ENCODE measurements at places on chromosomes 7 and 10. TPM values are rescaled to one million over a fixed set of nuclear protein-coding genes. Genes with fewer than 3 reads are reported as not detected.
A peak's percentile ranks its signal among the peaks of the same experiment; 100 is the strongest.

- no peak for DNase-seq
These were observed 75.9 kb downstream of the ICA1 start for GRCh38 chr7:8185926-8186683.

GRCh38 chr10:18219146-18219545 lies 78.9 kb downstream of the CACNB2 start:
- DNase-seq: no peak

- no peak for DNase-seq
These were observed 1259.7 kb downstream of the TYW1 start for GRCh38 chr7:68256295-68256694.

GRCh38 chr7:116497708-116498107 lies 1.8 kb upstream of the CAV2 start:
- peak; percentile 80 for DNase-seq

- no peak for DNase-seq
These were observed 72.1 kb downstream of the PRSS58 start for GRCh38 chr7:142185801-142186200.

DNA sequence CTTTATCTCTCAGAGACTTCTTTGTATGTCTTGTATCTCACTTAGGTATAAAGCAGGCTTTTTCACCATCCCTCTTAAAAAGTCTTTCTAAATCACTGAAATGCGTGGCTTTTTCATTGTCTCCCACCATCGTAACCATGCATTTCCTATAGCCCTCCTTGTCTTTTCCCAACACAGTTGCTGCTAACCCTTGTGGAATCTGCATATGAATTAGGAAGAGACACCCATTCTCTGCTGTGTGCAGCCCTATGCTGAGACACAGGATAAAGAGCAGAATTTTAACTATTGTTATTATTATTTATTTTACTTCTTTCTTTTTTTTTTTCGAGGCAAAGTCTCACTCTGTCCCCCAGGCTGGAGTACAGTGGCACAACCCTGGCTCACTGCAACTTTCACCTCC lies 804.3 kb upstream of the COBL start:
- DNase-seq: no peak

GRCh38 chr7:143345428-143345900 lies 17.0 kb downstream of the FAM131B start:
- DNase-seq: peak; percentile 32

DNA sequence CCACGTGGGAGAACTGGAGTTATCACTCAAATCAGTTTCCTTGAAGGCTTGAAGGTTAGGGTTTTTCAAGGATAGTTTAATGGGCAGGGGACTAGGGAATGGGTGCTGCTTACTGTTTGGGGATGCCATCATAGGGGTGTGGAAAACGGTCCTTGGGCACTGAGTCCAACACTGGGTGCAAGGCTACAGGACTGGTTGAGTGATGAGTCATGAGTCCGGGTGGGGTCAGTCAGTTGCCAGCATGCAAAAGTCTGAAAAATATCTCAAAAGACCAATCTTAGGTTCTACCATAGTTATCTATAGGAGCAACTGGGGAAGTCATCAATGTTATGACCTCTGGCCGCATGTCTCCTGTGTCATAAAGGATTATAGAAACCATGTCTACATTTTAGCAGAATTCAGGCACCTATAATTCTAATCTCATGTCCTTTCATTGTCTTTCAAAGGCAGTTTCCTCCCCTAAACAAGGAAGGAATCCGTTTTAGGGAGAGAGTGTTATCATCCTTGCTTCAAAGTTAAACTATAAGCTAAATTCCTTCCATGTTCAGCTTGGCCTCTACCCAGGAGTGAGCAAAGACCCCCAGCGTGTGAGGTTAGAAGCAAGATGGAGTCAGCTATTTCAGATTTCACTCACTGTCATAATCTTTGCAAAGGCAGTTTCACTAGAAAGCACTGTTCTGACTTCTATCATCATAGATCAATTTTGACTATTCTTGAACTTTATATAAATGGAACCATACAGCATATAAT lies 94.5 kb downstream of the COL26A1 start:
- no peak for DNase-seq

DNA sequence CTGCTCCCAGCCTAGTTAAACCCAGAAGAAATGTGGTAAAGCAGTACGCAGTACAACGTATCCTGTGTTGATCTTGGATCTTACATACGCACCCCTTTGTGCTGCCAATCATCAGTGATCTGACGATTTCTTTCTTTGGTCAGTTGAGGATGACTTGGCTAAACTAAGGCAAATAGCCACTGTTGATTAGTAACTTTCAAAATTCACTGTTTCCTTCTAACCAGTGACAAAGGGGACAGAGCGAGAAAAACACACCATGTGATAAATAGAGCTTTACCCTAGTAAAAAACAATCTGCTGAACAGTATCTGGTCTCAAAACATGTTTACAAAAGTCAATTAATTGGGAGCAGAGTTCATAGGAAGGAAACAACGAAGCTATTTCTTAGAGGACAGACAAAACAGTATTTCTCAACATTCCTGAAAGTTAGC lies 123.2 kb upstream of the RAB18 start:
- DNase-seq: no peak

Gene DOCK1
- polyA plus RNA-seq: 28.2 TPM

Gene FAM185A
- polyA plus RNA-seq: 3.6 TPM

Gene NET1
- polyA plus RNA-seq: 20.0 TPM

Gene DNAH11
- polyA plus RNA-seq: not detected

Gene MEOX2
- polyA plus RNA-seq: not detected
